ENCODE measurements at places on chromosomes 5 and 9.

GRCh38 chr5:157544623-157544989 is 31.0 kb downstream of the ADAM19 start:
- DNase-seq, result no peak

- DNase-seq, result no peak
Measured at GRCh38 chr9:35795695-35796094, 4.3 kb downstream of the NPR2 start.

DNA sequence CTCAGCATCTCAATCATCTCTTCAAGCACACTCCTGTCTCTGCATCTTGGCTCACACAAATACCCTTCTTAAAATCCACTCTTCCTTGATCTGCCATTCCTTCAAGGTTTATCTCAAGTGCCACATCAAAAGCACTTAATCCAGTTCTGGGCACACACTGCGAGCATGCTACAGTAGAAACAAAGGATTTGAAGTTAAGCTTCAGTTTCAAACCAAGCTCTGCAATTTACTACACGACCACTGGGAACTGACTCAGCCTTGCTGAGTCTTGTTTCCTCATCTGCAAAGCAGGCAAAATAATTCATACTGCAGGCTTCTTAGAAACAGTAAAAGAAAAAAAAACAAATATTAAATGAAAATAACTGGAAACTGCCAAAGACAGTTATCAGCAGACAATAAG is 50.5 kb upstream of the CTNNAL1 start:
- DNase-seq, result no peak

GRCh38 chr9:108477529-108478006 is 378.2 kb downstream of the ACTL7B start:
- no peak for DNase-seq
